ENCODE measurements at places on chromosomes 12 and 14. TPM values are rescaled to one million over a fixed set of nuclear protein-coding genes. Genes with fewer than 3 reads are reported as not detected.

CD163L1 gene
- 2.6 TPM for total RNA-seq

KLHL33 gene
- total RNA-seq, result 0.46 TPM

CCDC38 gene
- not detected for total RNA-seq

ANKS1B gene
- total RNA-seq, result 5.5 TPM

DAO gene
- not detected for total RNA-seq

SLC17A8 gene
- not detected for total RNA-seq

PPP1R1A gene
- total RNA-seq, result 132 TPM

FAM90A1 gene
- total RNA-seq, result not detected

MIP gene
- total RNA-seq, result not detected

KRT83 gene
- total RNA-seq, result not detected

CNIH1 gene
- 101 TPM for total RNA-seq

DEPDC4 gene
- total RNA-seq, result not detected

CLEC6A gene
- not detected for total RNA-seq

RD3L gene
- not detected for total RNA-seq

SLCO1A2 gene
- total RNA-seq, result not detected

RNU7-1 gene
- not detected for total RNA-seq

KCNH3 gene
- total RNA-seq, result 0.84 TPM

IRF2BPL gene
- 34.3 TPM for total RNA-seq

OR4Q2 gene
- total RNA-seq, result not detected

DNAH10 gene
- total RNA-seq, result 0.48 TPM

CLEC4E gene
- 17.6 TPM for total RNA-seq

GPR68 gene
- total RNA-seq, result not detected

Data from omental fat pad (tissue), 4 donors.